ENCODE measurements at places on chromosomes 6 and 20.

DNA sequence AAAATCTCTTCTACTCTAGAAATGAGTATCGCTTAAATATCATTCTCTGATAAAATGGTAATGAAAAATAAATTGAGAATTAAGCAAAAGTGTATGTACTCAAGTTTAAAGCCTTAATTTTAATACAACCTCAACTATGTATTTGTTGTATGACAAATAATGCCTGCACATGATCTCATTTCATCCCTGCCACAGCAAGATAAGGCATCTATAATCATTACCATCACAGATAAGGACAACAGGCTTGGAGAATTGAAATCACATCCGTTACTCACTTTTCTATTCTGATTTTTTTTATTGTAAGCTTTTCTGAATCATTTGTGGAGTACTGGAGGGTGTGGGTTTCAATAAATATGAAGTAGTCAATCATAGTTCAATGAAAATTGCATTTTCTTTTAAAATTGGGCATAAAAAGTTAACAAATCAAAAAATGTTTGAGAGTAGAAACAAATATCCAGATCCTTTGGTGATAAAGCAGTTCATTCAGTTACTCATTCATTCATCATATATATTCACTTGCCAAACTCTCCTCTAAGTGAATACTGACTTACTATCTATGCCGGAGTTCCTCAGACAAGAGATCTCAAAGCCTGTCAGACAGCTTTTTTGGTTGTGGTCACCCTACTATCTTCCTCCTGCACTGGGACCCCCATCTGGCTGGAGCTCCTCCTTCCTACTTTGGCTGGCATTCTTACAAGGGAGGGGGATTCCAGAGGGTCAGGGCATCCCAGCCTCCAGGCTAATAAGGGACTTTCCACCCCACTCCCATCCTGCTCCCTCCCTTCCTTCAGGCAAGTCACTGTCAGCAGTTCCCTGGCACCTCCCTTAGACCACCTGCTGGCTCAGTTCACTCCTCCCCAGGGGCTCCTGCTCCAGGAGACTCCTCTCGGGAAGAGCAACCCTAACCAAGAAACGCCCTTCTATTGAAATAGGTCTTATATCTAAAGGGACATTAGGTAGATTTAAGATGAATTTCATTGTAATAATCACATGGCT is 118.6 kb downstream of the OGFRL1 start:
- no peak for DNase-seq

GRCh38 chr6:46688117-46688965 is 656 bp downstream of the TDRD6 start:
- DNase-seq: no peak

DNA sequence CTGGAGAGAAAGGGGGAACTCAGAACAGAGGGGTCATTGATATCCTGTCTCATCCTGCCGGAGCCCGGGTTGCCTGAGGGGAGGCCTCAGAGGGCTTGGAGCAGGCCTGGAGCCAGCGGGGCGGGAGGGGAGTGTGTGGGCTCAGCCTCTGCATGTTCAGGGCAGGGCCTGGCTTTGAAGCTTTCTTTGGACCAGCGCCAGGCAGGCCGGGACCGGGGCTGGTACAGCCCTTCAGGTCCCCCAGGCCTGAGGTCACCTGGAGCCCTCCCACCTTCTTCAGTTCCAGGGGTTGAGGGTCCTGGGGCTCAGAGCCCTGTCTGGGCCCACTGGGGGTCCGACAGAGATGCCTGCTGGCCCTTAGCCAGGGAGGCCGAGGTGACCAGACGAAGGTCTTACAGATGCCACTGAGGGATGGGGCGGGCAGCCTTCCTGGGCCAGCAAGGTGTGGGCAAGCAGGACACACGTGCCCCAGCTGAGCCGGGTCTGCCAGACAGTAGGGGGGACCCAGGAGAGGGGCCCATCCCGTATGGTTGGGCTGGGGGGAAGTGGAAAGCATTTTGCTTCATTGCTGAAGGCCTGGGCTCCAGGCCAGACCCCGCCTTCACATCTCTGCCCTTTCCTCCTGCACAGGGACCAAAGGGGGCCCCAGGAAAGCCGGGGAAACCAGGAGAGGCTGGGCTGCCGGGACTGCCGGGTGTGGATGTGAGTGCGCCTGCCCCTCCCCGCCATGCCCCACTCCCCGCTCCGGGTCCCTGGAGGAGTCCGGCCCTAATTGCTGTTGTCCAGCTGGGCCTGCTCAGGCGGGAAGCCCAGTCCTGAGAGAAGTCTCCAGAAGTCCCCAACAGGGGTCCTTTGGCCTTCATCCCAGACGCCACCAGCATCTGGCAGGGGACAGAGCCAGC is 2.0 kb downstream of the COL9A3 start:
- DNase-seq: no peak

GRCh38 chr20:24039196-24039595 is 50.6 kb upstream of the GGTLC1 start:
- DNase-seq: no peak

DNA sequence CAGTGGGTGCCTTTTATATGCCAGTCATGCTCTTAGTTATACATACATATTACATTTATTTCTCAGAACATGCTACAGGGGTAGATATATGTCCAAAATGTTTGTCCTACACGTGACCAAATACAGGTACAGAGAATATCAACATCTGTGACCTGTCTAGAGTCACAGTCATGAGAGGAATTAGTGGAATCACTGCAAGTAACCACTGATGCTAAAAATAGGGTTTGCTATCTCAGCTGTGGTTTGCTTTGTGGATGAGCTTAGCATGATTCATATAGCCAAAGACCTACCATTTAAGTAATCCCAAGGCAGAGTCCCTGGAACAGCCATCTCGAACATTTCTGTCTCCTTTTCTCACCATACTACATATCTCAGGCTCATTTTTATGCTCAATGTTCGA is 32.3 kb downstream of the GSTA3 start:
- DNase-seq: no peak

DNA sequence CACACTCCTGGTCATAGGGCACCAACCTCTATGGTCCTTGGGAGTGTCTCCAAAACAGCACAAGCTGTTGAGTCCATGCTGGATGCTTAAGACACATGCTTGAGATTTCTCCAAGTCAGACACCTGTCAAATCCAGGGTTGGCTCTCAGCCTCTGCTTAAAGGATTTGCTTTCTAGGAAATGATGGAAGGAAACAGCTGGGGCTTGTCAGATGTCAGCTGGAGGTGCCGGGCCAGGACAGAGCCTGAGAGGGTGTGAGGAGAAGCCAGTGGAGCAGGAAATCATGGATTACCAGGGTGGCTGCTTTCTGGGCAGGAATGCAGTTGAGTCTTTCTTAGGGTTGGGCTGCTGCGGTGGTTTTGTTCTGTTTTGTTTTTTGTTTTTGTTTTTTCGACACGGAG is 83.0 kb upstream of the FAM184A start:
- DNase-seq: no peak

DNA sequence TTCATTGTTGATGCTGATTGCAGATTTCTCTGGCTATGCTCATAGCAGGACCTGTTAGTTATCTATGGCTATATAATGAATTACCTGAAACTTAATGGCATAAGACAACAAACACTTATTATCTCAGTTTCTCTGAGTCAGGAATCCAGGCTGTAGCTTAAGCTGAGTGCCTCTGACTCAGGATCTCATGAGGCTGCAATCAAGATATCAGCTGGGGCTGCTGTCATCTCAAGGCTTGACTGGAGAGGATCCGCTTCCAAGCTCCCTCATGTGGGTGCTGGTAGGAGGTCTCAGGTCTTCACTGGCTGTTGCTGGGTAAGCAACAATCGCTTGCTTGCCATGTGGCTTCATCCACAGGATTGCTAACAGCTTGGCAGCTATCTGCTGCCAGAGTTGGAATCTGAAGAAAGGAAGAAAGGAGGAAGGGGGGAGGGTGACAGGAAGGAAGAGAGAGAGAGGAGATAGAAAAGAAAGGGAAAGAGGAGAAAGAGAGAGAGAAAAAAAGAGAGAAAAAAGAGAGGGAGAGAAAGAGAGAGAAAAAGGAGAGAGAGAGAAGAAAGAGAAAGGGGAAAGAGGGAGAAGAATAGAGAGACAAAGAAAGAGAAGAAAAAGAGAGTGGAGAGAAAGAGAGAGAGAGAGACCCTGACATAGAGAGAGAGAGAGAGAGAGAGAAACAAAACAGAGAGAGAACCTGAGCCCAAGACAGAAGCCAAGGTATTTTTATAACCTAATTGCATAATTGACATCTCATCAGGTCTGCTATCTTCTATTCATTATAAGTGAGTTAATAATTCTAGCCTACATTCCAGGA is 579.0 kb upstream of the BTBD3 start:
- DNase-seq: no peak

DNA sequence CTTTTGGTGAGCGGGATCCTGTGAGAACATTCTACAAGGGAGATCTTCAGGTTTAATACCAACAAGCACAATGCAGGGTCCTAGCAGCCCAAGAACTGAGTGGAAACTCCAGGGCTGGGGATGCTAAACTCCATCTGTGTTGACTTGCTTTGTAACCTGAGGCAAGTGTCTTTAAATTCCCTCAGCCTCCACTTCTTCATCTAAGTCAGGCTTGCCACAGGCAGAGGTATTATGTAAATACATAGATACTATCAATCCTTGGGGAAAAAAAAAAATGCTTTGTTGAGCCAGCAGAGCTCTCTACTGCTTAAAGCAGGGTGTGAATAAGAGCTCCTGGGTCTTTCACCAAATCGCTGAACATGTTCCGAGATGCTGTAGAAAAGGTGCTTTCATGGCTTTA is 114.2 kb upstream of the PHACTR1 start:
- DNase-seq: no peak

- no peak for DNase-seq
Observed at GRCh38 chr20:49297605-49298530, 20.0 kb upstream of the ZNFX1 start.

DNA sequence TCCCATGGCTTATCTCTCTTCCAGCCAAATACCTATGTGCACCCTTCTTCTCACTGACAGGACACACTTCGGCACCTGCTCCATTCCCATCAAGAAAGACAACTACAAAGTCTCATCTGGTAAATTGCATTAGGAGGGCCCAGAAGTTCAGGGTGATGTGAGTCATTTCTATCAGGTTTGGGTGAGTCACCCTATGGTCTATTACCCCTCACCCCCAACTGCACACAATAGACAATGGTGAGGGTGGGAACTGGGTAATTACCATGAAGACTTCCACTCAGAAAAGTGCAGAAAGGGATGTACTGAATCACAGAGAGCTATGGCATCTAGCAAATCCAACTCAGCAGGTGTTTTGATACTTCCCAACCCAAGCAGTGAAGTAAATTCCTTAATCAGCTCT is 54.8 kb downstream of the OPN5 start:
- DNase-seq: no peak

- no peak for DNase-seq
Observed at GRCh38 chr6:12974551-12974950, 258.0 kb downstream of the PHACTR1 start.

DNA sequence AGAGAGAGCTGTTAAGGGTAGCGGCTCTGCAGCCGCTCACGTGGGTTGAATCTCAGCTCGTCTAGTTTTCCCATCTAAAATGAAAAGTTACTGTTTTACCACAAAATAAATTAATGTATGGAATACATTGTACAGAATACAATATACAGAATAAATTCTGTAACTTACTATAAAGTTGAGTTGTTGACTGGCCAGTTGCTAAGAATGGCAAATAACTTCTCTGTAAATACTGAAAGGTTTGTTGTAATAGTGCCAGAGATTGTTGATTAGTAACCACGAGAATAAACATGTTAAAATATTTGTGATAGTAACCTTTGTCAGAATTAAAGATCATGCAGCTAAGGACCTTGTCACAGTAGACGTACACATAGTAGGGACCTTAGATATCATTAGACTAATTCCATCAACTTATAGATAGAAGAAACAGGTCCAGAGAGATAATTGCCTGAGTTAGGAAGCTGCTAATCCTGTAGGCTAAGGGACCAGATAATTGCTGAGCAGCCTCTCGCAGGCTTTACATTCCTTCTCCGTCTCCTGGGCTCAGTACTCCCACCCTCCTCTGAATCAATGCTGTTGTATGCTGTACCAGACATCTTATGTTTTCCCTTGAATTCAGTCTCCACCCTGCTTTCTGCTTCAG is 544 bp upstream of the NRM start:
- no peak for DNase-seq

DNA sequence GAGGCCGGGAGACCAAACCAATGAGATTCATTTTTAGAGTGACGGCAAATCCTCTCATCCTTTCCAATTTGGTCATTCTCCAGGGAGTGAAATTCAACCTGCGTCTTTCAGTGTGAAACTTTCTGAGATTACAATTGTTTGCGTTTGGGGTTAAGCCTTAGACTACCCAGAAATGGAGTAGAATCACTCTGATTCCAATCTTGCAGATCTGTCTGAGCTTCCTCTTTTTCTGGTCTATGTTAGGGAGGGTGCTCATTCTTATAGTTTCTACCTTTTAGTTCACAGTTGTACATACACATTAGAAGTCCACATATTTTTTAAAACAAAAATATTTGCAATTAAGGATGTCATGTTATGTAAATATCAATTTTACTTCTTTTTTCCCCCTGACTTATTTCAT is 183.0 kb upstream of the PHACTR1 start:
- no peak for DNase-seq

DNA sequence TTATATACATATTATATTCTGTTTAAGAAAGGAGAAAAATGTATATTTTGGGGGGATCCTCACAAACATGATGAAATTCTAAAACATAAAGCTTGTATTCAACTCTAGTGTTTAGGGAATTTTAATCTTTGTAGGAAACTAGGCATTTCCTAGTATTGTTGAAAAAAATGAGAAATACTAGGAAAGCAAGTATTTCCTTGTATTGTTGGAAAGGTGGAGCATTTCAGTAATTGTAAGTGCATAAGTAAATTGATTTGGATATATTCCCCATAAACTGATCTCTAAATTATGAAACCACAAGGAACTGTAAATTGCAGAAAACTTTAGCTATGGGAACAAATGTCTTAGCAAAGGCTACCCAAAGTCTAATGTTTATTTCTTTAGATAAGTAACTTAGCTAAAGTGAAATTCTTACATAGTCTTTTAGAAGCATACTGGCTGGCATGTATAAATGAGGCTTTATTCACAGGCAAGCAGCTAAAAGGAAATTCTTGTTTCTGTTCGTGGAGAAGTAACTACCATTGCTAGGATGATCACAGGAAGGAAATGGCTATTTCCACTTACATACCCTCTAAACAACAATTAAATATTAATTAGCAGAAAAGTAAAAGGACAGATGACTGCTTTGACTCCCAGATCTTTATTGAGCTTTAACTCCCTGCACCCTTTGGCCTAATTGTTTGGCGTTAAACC is 19.9 kb upstream of the NRN1 start:
- no peak for DNase-seq

DNA sequence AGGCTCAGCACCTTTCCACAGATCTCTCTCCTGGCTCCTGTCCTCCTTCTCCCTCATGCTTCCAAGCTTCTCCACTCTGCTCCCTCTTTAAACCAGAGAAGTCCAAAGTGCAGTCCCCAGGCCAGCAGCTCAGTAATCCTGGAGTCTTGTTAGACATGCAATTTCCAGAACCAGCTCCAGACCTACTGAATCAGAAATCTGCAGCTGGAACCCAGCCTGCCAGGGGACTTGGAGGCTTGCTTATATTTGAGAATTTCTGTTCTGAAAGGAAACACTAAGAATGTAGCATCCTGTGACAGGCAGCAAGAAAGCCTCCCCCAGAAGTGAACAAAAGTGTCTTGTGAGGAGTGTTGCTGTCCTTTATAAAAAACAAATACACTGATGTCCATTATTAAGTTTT is 438.1 kb downstream of the BCKDHB start:
- DNase-seq: no peak

- no peak for DNase-seq
Observed at GRCh38 chr20:47581090-47581489, 79.4 kb downstream of the NCOA3 start.

Data from activated CD8-positive, alpha-beta memory T cell treated with anti-CD3 and anti-CD28 coated beads, Interleukin-2, amount 50 U/mL, for 4 hours (primary cell).